ENCODE measurements at places on chromosomes 6 and 20.

DNA sequence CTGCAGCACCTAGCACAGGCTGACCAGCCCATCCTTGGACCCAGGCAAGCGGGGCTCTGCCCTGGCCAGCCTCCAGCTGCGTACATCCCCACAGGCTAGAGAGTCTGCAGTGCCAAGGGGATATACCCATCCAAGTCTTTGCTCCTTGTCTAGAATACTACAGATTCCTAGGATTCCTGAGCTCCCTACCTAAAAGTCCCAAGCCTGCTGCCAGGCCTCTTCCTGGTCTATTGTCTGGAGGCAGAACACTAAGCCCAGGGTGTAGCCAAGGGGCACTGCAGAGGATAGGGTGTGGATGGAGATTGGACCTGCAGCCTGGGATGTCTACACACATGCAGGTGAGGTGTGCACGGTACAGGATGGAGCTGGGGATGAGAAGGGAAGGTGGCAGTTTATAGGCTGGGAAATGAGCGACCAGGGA lies 90.0 kb upstream of the SIRPA start:
- DNase-seq, result no peak

DNA sequence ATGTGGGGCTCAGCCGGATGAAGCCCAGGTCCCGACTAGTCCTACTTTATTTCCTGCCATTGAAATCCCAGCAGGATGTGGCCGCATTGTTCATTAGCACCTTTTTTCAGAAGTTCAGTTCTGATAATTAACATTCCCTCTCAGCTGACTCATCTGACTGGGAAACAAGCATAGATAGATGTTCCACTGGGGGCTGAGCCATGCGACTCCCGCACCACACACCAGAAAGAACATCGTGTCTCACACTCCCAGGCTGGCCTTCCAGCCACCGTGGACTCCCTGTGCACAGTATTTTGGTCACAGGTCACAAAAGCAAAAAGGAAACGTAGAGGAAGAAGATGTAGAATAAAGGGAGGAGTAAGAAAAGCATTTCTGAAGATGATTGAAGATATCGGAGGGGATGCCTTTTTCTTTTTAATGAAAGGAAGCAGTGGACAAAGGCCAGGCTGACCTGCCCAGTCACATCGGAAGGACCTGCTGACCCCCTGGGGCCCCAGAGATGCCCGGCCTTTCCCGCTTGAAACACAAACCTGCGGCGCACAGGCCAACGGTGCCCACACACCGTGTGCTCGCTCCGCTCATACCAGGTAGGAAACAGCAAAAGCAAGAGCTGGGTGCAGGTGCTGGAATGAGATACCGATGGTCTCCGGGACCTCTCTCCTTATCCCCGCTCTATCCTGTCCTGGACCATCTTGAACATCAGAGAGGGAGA lies 11.8 kb downstream of the RPS6KA2 start:
- DNase-seq, result no peak

DNA sequence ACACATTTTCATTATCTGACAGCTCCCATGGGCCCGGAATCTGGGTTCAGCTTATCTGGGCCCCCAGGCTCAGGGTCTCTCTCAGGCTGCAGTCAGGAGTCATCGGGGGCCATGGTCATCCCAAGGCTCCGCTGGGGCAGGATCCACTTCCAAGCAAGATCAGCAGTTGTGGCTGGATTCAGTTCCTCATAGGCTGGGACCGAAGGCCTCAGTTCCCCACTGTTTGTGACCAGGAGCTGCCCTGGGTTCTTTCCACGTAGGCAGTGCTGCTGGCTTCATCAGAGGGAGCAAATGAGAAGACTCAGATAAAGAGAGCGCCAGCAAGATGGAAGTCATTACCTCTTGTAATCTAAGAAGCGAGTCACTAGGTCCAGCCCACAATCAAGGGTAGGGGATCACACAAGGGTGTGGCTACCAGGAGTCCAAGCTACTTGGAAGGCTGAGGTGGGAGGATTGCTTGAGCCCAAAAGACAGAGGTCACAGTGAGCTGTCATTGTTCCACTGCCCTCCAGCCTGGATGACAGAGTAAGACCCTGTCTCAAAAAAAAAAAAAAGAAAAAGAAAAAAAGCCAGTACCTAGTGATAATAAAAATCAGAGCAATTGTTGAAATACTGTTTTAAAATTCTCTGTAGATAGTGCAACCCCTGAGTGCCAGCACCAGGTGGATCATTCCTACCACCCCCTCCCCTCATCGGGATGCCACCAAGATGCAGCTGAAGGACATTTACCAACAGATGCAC lies 162.7 kb downstream of the NFATC2 start:
- DNase-seq, result no peak

DNA sequence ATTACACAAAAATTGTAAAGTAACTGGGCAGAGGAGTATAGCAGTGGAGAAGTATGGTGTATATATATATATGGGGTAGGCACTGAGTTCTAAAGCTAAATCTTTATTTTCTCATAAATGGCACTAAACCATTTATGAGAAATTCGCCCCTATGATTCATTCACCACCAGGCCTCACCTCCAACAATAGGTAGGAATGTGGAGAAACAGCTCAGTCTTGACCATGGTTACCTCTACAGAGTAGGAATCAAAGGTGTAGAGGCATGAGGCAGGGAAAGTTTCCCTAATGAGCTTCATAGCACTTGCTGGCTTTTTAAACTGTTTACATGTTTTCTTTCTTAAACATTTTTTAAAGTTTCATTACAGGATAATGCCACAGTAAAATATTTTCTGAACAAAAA lies 36.9 kb upstream of the SUMO4 start:
- DNase-seq, result no peak

- DNase-seq, result no peak
These were observed 443.6 kb downstream of the CDC5L start for GRCh38 chr6:44831002-44831610.

- DNase-seq, result no peak
These were observed 113.7 kb upstream of the PDE10A start for GRCh38 chr6:165776691-165777090.

All from NCI-H187 (cell line).